Stimulated activated CD4-positive, alpha-beta T cell treated with anti-CD3 and anti-CD28 coated beads, Interleukin-4, amount 100 ng/mL, for 4 hours (primary cell): ENCODE measurements at places on chromosomes 2 and 18.

DNA sequence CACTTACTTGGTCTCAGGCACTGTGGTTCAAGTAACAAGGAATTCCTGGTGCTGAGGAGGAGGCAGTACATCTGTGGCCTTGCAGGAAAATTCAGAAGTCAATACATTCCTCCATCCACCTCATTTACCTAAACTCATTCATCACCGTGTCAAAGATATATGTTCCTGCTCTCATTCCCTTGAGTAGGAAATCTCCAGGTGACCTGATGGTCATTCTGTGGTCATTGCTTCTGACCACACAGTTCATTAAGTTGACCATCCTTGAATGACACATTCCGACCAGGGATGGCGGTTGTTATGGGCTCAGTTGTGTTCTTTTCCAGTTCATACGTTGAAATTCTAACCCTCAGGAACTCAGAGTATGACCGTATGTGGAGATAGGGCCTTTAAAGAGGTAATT, 2.1 kb upstream of the STK17B start:
- no peak for DNase-seq

DNA sequence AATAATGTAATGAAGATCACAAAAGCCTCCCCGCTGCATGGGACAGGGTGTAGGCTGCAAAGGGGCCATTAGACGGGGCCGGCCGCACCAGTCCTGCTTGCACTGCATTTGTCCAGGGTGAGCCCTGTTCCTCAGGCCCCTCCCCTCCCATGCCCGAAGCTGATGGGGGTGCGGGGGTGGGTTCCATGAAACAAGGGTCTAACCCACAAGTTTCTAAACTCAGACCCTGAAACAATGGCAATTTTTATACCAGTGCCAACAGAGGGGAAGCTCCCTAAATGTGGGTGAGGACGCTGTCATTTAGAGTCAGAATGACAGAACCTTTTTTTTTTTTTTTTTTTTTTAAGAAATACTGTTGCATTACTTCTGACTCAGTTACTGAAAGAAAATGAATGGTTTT, 39.7 kb downstream of the HS6ST1 start:
- no peak for DNase-seq

DNA sequence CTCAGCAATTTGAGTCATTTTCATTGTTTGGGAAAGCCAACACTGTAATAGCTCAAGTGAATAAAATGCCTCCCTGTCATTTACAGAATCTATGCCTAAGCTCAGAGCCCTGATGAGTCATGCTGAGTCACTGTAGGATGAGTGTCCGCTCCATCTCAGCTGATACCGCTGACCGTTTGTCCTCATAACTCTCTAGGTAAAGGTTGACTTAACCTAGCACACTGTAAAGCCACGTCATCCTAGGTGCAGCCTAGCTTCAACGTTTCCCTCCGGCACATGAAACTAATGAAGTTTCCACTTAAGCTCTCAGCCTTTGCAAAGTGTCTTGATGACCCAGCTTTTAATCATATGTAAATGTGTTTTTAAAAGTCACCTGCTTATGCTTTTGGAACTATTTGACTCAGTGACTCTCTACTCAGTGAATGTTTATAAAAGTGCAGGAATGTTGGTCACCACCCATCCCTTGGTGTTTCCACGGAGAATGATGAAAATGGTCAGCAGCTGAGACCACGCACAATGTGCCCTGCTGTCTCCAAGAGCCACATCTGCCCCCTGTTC, 154.0 kb downstream of the PMAIP1 start:
- no peak for DNase-seq

- no peak for DNase-seq
These were observed 4.7 kb downstream of the RAB3GAP1 start for GRCh38 chr2:135056790-135057189.

DNA sequence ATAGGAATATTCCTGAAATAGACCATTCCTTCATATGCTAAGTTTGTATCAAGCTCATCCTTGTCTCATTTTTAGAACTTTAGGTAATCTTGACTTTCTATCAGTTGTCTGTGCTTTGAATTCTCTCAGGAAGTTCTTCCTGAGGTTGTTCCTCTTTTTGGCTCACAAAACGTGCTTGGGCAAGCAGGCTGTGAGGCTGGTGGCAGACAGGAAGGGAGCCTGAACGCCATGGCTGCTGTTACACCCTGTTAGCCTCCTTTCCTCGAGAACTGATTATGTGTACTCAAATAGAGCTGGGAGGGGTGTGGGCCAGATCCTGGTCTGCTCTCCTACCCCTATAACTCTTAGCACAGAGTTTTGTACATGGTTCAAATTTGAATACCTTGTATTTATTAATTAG, 136.4 kb upstream of the CELF4 start:
- no peak for DNase-seq

DNA sequence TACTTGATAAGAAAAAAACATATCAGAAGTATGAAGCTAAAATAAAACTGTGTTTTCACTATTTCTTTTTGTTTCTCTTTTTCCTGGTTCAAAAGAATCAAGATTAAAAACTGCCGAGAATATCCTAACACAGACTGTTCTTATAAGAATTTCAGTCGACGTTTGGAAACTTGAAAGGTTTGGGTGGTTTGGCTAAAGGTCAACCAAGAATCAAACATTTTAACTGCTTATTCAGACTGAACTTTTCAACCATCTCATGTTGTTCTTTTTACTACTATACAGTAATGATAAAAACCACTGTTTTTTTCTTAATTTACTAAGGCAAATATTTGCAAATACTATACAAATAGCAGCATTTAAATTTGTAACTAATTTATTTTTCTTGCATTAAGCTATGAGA, 308.5 kb upstream of the TFPI start:
- DNase-seq: no peak

DNA sequence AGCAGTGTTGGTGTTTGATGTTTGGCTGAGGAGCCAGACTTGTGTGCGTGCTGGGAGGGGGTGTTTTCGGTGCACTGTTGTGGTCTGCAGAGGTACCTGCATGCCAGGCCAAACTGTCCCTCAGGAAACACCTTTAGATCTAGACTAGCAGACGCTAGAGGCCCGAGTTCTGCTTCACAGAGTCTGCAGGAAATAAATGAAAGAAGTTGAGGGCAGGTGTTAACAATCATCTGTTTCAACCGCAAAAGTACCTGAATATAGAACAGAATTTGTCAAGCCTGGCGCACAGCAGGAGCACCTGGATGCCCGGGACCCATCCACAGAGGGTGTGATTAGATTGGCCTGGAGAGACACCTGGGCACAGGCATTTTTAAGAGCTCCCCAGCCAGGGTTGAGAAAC, 40.5 kb upstream of the REL start:
- DNase-seq: no peak

- no peak for DNase-seq
These were observed 517.0 kb downstream of the PTPRM start for GRCh38 chr18:8084160-8084559.

DNA sequence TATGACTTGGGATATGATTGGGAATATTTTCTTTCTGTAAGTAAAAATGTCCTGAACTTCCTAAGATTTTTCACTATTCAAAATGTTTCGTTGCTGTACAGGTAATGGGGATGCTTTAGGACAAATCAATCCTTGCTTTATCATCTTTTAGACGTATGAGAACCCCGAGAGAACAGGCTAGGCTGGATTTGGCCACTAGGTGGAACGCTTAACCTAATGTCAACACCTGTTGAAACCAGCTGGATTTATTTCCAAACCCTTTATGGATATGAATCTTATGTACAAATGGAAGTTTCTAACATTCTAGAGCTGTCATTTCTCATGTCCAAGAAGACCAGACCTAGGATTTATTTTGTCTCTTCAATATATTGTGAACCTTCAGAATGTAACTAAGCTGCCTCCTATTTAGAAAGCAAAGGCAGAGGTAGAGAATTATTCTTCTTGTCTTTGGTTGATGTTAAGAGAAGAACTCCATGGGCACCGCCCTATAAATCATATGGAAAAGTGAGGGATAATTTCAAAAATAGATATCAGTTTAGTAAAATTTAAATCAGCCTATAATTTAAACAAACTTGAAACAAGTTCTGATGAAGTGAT, 96.7 kb downstream of the PMAIP1 start:
- no peak for DNase-seq

DNA sequence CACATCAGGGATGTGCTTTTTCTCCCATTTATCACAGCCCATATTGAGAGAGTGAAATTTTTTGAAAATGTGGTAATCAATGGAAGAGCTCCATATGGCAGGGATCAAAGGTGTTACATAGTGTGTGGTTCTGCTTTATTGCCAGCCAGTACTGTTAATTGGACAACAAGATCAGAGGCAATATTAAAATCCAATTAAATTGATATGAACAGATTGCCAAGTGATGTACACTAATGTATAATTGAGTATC, 338.9 kb downstream of the BCL11A start:
- DNase-seq: no peak

GRCh38 chr2:72211350-72211749, 63.7 kb upstream of the CYP26B1 start:
- DNase-seq: no peak

- no peak for DNase-seq
These were observed 80.5 kb downstream of the NRXN1 start for GRCh38 chr2:50951437-50951836.

- DNase-seq: no peak
These were observed 81.0 kb downstream of the APLF start for GRCh38 chr2:68548396-68548795.

DNA sequence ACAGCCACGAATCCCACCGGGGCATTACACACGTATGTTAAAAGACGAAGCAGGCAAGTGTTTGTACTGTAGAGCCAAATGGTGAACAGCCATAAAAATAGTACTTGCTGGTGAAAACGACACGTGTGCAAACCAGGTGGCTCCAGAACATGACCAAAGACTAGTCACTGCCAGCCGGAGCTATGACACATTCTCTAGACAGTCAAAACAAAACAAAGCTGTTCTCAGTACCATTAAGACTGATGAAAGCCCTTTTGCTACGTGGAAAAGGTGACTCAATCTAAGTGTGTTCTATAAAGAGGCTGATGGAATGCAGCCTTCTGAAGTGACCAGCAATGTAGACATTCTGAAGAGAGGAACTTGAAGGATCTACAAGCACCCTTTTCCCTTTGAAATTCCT, 367.7 kb upstream of the NETO1 start:
- no peak for DNase-seq

- no peak for DNase-seq
These were observed 24.0 kb downstream of the IL1B start for GRCh38 chr2:112812318-112813267.

DNA sequence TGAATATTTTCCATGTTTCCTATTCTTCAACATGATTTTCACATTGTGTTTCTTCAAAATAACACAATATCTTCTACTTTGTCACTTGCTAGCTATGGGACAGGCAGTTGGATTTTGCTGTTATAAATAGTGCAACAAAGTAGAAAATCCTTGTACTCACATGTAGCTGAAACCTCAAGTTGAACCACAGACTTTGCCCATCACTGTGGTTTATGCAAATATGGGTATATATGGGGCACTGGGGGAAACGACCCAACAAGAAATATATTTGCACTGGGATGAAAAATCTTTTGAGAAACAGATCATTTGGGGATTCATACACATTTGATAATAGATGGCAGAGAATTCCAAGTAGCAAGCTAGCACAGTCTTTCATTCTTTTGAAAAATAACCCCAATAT, 486.3 kb upstream of the MAP2 start:
- no peak for DNase-seq

GRCh38 chr18:50247561-50247960, 18.7 kb downstream of the CFAP53 start:
- no peak for DNase-seq

DNA sequence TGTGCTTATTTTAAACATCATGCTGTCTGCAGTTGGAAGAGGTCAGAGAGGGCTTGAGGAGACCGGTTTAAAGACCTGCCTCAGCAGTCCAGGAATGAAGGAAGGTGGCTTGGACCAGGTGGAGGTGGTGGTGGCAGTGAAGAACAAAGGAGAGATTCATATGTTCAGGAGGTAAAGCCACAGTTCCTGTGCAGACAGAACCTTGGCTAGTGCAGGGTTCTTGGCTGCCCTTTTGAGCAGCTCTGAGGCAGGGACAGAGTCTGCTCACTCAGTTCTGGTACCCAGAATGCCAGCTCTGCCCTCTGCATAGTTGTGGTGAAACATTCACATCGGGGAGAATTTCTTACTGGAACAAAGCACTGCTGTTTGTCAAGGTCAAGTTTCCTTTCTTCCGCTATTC, 669.7 kb upstream of the HS6ST1 start:
- DNase-seq: no peak

- DNase-seq: no peak
These were observed 186.7 kb upstream of the ETAA1 start for GRCh38 chr2:67210430-67210829.

DNA sequence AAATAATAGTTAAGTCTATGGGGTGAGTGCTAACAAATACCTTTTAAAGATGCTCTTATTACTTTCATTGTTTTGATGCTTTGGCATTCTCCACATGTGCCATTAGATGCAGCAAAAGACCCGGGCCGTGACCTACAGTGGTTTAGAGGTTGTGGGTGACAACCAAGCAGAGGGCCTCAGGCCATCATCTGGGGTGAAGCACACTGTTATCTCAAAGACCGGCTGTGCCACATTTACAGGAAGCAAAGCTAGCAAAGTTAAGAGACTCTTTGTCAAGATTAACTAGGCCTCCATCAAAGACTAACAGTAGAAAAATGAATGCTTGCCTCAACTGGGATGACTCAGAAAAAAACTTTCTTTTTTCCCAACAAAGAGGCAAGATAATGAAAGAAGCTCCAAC, 695.3 kb downstream of the SATB2 start:
- DNase-seq: no peak

DNA sequence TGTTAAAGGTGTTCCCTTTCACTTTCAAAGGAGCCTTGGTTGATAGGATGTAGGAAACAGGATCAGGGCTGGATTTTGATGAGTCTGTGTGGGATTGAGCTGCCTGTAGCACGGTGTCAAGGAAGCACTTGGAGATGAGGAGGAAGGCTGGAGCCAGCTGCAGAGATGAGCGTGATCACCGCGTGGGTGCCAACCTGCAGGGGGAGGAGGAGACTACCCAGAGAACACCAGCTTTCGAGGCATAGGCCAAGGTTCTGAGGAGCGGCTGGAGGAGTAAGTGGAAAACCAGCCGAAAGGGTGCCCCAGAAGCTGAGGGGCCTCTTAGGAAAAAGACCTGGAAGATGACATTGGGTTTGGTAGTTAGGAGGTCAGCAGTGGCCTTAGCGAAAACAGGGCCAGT, 64.2 kb downstream of the TGOLN2 start:
- no peak for DNase-seq

- no peak for DNase-seq
These were observed 820.7 kb upstream of the SALL3 start for GRCh38 chr18:78158943-78159342.
